ENCODE measurements at places on chromosomes 16 and 17.

DNA sequence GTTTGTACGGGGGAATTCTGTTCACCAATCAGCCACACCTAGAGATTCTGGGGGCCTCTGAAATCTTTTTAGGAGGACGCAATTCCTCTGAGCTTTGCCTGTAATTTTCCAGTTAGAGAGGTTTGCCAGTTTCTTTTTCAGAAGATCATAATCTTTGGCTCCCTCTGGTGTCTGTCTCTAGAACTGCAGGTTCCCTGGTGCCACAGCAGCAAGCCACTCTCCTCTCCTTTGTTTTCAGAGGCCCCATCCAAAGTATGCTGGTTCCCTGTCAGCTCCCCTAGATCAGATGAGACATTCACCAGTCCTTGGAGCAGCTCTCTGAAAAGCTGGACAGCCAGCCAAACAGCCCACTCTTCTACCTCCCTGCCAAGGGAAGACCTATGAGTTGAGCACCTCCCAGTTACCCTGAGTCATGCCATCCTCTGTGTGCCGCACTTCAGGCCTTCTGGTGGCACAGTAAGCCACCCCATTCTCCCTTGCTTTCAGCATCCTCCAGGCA lies 36.1 kb downstream of the RNF112 start:
- DNase-seq: peak; percentile 25

DNA sequence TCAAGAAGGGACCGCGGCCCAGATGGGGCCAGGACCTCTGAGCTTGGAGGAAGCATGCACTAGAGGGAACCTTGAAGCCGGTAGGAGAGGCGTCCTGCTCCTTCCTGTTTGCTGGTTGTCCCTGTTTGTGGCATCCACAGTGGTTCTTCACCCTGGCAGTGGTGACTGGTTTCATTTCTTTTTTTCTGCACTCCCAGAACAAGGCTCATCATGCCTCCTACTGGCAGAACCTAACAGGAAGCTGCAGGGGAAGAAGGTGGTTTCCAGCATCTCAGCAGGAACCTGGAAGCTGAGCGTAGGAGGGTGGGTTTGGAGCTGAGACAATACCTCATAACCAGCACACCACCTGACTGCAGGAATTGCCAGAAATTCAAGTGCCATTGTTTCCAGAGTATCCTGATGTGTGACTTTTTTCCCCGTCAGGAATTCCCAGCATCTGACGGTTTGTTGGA lies 5.8 kb downstream of the TMEM231 start:
- no peak for DNase-seq

DNA sequence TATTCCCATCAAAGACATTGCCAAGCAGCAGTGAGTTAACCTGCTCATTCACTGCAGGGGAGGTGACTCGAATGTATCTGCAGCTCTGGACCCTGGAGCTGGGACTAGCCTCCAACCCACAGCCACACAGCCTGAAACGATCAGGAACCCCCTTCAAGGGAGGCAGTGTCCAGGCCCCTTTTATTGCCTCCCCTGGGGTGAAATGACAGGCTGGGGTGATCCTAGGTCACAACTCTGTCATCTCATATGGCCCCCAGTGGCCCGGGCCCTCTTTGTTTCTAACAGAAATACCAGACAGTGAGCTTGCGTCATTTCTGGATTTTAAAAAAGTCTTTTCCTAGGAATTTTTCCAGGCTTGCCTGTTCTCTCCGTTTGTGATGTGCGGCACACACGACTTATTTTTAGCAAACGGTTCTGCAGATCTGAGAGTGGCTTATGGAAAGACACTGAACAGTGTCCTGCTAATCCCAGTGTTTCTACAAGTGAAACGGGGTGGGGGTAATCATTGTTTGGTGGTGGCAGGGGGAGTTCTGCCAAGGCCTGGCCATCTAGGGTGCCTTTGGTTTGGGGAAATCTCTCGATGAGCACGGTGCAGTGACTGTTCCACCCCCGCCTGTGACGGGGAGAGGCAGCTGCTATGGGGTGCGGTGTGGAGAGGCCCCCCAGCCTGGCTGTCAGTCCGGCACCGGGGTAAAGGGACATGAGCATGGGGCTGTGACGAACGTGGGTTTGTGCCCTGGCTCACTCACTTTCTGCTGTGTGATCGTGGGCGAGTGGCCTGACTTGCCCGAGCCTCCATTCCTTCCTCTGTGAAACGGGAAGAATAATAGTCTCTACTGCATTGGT lies 27.2 kb downstream of the NAGPA start:
- DNase-seq: no peak

DNA sequence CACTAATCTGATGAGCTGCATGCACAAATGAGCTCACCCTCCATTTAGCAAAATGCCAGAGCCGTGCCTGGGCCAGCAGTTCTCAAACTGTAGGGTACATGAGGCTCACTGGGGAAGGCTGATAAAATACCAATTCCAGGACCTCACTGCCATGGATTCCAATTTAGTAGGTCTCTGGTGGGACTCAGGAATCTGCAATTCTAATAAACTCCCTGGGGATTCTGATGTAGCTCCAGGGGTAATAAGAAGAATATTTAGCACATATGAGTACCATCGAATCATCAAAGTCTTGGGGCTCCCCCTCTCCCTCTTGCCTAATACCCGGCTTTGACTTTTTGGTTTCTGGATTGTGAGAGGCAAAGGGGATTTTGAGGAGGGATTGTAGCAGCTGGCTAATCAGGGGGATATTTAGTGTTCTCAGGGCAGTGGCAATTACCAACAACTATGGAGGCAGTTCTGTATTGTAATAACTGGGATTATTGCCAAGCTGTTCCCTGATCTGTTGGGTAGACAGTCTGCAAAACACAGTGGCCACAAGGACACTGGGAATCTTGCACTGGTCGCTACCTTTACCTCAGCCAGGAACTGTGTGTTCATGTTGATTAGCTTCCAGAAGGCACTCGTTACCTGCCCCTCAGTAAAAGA lies 140.4 kb downstream of the SHISA9 start:
- no peak for DNase-seq

DNA sequence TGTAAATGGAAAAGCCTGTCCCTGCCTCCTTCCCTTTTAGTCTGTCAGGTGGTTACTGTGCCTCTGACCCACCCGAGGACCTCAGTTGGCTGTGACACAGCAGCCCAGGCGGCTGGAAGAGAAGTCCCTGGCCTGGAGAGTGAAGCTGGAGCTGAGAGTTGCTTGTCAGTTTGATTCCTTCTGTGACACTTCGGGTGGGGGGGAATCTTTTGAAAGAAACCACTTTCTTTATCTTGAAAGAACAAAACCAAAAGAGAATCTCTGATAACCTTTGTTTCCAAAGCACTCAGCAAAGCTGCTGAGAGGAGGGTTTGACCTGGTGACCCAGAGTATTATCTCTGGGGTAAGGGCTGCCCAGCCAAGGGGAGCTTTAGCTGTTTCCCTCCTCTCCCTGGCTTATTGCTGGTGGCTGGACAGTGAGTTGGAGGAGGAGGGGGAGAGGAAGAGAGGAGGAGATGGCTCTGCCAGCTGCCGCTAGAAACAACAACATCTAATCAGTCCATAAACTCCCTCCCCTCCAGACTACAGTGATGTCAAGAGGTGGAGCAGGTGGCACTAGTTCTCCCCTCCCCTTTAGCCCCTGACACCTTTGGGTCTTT lies 34.0 kb downstream of the YPEL2 start:
- no peak for DNase-seq

GRCh38 chr16:85139881-85140339 lies 27.6 kb upstream of the CIBAR2 start:
- no peak for DNase-seq

DNA sequence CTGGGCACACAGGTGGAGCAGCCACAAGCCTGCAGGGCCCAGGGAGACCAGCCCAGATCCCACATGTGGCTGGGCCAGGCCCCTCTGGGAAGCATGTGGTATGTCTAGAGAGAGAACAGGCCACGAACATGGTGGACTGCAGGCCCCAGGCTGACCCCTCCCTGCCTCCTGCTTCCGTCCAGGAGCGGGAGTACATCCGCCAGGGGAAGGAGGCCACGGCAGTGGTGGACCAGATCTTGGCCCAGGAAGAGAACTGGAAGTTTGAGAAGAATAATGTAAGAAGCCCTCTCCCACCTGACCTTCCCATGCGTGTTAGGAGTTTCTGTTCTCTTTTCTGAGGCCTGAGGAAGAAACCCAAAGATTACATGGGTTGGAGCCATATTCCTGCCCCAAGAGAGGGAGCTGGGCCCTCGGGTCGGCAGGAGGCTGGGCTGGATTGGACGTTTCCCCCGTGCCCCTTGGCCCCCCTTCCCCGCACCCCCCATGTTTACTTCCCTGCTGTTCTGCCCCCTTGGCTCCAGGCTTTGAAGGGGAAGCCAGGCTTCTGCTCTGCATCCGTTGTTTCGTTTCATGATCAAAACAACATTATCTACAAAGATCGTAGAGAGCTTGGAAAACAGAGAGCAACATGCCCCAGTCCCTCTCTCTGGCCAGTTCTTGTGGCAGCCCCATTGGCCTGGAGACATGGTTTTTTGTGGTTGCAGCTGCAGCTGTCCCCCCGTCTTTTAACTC lies 5.7 kb upstream of the TCAP start:
- DNase-seq: no peak

DNA sequence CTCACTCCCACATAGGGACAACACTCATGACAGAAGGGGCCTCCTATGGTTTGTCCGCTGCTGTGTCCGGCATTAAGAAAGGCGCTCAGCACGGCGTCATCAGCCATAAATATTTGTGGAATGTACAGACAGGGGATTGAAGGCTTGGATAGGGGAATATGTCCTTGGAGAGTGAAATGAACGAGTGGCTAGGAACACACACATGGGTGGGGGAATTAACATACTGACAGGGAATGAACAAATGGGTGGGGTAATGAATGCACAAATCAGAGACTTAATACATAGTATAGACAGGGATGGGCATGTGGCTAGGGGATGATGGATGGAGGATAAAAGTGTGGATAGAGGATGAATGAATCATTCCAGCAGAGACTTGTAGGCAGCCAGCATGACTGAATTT lies 154.0 kb upstream of the HSBP1 start:
- DNase-seq: no peak

- no peak for DNase-seq
These were observed 840 bp upstream of the CDH5 start for GRCh38 chr16:66365651-66366050.

- DNase-seq: no peak
These were observed 42.4 kb upstream of the ZFP90 start for GRCh38 chr16:68496689-68497088.

GRCh38 chr17:79875511-79875910 lies 36.3 kb upstream of the CBX4 start:
- DNase-seq: no peak

GRCh38 chr17:40538019-40538935 lies 27.0 kb downstream of the CCR7 start:
- DNase-seq: no peak

DNA sequence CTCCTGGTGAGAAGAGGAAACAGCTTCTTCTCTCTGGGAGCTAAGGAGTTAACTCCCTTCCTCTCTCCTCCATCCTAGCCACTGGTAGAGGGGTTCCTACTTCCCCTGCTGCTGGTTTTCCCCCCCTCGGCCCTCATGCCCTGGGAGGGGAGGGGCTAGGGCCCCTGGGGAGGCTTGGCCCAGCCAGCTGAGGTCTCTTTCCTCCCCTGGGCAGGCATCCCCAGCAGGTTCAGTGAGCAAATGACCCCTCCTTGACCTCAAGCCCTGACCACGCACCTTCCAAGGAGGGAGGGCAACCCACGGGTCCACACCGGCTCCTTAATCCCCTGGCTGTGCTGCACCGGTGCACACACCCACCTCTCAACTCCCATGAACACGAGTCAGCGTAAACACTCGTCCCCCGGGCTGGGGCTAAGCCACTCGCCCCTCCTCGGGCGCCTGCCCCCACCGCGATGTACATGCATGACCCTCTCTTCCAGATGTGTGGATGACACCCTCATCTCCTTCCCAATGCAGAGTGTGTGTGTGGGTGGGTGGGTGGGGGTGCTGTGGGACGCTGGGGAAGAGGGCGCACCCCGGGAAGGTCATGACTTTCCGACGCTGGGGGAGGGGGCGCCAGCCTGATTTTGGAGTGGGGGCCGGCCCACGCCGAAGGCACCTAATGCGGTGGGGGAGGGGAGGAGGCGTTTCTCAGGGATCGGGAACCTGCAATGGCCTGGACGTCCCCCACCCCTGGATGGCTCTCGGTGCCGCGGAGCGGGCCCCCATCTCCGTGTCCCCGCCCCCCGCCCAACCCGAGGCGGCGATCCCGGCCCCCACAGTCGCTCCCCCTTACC lies 33.7 kb downstream of the SRCIN1 start:
- no peak for DNase-seq
